Naive thymus-derived CD8-positive, alpha-beta T cell (primary cell): ENCODE measurements at places on chromosomes 6 and 20. TPM values are rescaled to one million over a fixed set of nuclear protein-coding genes. Genes with fewer than 3 reads are reported as not detected.

- no peak for DNase-seq
Measured at GRCh38 chr6:25991785-25992412, 29.3 kb downstream of the TRIM38 start.

DNA sequence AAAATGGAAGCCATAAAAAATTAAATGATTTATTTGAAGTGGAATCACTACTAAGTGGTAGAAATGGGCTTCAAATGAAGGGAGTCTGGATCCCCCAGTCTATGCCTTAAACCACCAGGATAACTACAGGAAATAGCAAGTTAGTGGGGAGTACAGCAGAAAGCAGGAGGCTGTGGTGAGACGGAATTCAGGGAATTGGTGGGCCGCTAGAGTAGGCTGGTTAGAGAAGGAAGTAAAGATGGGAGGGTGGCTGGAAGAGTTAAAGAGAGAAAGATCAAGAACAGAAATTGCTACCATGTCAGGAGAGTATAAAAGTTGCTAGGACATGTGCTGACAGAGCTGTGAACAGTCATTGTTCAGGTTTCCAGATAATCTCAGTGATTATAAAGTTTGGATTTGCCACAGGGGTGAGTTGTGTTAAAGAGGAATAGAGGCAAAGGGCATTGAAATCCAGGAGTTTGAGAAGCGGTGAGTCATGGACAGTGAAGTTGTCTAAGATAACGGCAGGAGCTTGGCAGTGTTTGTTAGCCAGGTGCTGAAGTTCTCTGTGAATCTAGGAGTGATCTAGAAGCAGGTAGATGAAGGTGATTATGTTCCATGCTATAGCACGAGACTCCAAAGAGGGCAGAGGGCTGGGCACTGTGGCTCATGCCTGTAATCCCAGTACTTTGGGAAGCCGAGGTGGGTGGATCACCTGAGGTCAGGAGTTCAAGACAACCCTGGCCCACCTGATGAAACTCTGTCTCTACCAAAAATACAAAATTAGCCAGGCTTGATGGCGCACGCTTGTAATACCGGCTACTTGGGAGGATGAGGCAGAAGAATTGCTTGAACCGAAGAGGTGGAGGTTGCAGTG, 13.7 kb upstream of the HINT3 start:
- no peak for DNase-seq

DNA sequence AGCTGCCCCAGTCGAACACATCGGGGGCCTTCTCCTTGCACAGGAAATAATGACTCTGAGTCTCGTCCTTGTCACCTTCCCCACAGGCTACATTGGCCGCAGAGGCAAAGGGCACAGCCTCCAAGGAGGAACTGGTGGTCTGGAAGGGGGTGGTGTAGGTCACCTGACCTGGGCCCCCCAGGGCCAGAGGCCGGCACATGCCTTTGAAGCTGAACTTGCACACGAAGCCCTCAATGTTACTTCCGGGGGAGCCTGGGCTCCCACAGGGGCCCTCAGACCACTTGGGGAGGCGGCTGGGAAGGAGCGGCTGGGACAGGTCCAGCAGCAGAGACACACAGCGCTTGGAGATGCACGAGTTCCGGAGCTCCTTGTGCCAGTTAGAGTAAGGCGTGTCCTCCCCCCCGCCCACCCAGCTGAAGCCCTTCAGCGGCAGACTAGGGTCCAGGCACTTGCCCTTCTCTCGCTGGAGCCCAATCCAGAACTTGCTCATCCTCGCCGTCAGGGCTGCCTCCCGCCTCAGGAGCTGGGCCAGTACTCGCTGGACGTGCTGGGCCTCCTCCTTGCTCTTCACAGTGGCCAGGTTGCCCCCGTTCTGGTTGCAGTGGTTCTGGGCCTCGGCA, 578 bp downstream of the CD93 start:
- DNase-seq, result no peak

DNA sequence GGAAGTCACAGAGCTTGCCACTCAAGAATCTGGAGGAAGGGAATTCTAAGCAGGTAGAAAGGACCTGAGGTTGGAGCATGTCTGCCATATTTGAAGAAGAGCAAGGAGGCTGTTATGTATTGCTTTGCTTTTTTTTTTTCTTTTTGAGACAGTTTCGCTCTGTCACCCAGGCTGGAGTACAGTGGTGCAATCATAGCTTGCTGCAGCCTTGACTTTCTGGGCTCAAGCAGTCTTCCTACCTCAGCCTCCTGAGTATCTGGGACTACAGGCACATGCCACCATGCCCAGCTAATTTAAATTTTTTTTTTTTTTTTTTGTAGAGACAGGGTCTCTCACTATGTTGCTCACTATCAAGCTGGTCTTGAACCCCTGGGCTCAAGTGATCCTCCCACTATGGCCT, 40.8 kb downstream of the ORC3 start:
- no peak for DNase-seq

The NEDD9 gene
- total RNA-seq, result 34.7 TPM

- no peak for DNase-seq
Measured at GRCh38 chr6:624979-625378, 31.9 kb downstream of the HUS1B start.

The CCR6 gene
- total RNA-seq, result 0.10 TPM

DNA sequence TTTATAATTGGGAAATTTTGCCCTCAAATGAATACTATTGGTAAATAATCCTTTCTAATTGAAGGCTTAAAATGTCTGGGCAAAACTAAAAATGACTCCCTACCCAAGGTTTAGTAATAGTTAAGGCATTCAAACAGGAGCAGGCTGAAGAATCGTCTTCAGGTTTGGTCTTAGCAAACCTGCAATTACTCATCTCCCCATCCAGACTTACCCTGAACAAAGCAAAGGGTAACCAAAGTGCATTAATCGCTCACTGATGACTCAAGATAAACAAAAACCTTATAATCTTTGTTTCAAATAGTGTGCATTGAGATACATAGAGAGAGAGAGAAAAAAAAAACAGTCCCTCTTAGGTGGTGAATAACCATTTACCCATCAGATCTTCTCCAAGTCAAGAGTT, 225.5 kb downstream of the BMP2 start:
- DNase-seq, result no peak
